ENCODE measurements at places on chromosomes 2 and 18.

- DNase-seq, result peak; percentile 36
These were observed 292.6 kb downstream of the PLCL1 start for GRCh38 chr2:198096965-198097364.

DNA sequence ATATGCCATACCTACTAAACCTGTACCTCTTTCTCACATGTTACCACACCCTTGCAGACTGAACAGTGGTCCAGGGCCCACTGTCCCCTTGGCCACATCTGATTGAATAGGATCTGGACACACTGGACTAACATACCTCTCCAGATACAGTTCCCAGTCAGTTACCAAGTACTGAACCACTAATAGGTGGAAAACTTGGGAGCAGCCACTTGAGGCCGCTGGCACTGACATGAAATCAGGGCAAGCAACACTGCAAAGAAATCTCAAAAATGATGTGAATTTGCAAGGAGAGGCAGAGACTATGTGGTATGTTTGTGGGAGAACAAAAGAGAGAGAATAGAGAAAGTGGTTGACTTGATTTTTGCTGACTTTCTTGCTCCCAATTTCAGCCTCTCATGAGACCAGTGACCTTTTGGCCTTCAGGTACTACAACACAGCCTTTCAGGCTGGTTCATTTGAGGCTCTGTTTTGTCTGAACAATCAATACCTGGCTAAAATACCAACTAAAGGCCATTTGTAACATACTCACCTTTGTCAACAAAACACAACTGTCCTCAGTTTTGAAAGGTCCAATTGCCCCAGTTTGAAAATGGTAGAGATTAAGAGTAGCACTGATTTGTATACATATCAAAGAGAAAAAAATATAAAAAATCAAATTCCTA lies 7.8 kb downstream of the GRB14 start:
- DNase-seq, result no peak

DNA sequence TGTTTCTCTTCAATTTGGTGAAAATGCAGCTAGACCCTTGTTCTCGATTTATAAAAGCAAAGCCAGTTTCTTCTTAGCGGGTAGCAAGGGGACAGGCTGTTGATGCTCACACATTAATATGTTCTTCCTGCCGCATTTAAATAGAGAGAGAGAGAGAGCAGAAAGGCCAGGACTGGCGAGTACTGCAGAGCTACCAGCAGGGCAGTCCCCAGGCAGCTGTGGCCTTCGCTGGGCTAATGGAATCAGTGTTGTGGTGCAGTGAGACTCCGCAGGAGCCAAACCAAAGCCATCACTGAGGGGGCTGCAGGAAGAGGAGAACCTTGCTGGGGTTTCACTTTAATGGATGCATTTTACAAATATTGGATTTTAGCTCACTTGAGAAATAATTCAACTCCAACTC lies 223.6 kb downstream of the ACTR3 start:
- DNase-seq, result no peak

- DNase-seq, result peak; percentile 18
These were observed 62.2 kb downstream of the OSBPL6 start for GRCh38 chr2:178256382-178257042.

- DNase-seq, result no peak
These were observed 42.5 kb upstream of the SCN1A start for GRCh38 chr2:166170356-166170755.

GRCh38 chr2:109563980-109564550 lies 49.7 kb downstream of the SEPTIN10 start:
- no peak for DNase-seq

GRCh38 chr2:18719978-18720775 lies 130.8 kb upstream of the NT5C1B start:
- no peak for DNase-seq

- peak; percentile 80 for DNase-seq
These were observed 157.8 kb upstream of the SLC1A4 start for GRCh38 chr2:64831134-64831976.

GRCh38 chr2:224185023-224185601 lies 146.0 kb upstream of the SERPINE2 start:
- DNase-seq, result no peak

DNA sequence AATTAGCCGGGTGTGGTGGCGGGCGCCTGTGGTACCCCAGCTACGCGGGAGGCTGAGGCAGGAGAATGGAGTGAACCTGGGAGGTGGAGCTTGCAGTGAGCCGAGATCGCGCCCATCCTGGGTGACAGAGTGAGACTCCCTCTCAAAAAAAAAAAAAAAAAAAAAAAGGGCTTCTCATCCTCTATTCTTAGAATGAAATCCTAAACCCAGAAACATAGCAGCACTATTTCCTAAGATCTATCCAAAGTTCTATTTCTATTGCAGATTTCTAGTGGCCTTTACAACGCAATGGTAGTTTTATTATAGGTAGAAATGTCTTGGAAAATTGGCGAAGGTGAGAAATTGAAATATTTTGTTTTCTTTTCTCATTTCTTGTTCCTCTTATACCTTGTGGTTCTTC lies 501.0 kb upstream of the SETBP1 start:
- DNase-seq, result no peak

GRCh38 chr2:94986392-94986963 lies 39.0 kb upstream of the MAL start:
- peak; percentile 60 for DNase-seq

DNA sequence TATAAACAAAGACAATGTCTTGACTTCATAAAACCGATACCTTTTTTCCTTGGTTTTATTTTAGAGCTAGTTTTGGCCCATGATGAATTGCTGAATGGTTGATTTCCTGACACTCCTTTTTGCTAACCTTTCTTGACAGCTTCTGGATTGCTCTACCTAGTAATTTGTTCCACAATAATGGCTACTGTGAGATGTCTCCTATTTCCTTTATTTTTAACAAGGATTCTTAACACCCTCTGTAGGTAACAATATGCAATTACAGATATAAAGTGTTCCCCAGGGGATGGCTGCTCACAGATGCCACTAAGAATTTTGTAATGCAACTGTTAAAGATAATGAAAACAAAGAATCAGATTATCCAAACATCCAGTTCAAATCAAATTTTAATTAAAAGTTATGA lies 100.8 kb upstream of the ATP5MC3 start:
- no peak for DNase-seq

- no peak for DNase-seq
These were observed 140.8 kb upstream of the SETBP1 start for GRCh38 chr18:44539926-44540325.

- DNase-seq, result no peak
These were observed 499.8 kb downstream of the IRS1 start for GRCh38 chr2:226299771-226300170.

DNA sequence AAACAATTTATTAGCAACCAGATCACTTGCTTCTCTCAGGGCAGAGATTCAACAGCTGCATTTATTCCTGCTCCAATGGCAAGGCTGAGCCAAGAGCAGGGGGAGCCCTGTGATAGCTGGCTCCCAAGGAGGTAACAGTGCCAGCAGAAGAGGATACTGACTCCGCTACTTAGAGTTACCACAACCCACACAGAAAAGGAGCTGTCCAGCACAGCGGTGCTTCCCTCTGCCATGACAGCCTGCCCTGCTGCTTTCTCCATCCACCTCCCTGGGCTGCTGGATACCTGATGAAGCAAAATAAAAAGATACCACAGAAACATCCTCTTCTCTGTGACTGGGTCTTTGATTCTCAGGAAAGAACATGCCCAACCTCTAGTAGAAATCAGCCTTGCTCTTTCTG lies 467.2 kb downstream of the LRRTM4 start:
- DNase-seq, result no peak

GRCh38 chr18:72674710-72675109 lies 130.6 kb upstream of the CBLN2 start:
- no peak for DNase-seq

GRCh38 chr2:190443778-190444481 lies 35.8 kb downstream of the MFSD6 start:
- DNase-seq, result peak; percentile 19

GRCh38 chr2:5932556-5933469 lies 240.6 kb downstream of the SOX11 start:
- DNase-seq, result peak; percentile 88

GRCh38 chr18:59613903-59614302 lies 83.3 kb downstream of the CCBE1 start:
- no peak for DNase-seq

DNA sequence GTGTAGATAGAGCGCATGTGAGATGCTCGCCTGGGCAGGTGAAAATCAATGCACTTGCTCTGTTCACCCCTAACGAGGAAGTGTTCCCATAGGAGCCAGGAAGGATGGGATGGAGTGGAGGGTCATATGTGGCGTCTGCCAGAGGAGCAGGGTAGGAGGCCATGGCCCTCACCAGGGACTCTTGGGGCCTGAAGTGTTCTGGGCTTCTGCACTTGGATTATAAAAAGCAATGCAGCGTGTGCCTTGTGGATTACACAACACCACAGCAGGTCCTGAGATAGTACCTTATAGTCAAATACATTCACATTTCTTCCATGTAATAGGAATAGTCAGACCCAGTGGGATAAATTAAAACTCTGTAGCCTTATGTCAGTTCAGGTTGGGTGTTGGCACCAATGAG lies 100.1 kb downstream of the CABLES1 start:
- no peak for DNase-seq

DNA sequence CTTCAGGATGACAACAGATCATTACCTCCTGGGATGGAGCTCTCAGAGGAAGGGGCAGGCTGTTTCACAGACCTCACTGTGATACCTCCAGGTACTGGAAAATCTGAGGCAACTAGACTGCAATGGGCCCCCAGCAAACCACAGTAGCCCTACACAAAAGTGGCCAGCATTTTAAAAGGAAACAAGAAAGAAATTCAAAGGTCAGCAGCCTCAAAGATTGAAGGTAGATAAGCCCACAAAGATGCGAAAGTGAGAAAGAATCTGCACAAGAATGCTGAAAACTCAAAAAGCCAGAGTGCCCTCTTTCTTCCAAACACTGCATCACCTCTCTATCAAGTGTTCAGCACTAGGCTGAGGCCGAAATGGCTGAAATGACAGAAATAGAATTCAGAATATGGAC lies 499.5 kb upstream of the CHAC2 start:
- no peak for DNase-seq

DNA sequence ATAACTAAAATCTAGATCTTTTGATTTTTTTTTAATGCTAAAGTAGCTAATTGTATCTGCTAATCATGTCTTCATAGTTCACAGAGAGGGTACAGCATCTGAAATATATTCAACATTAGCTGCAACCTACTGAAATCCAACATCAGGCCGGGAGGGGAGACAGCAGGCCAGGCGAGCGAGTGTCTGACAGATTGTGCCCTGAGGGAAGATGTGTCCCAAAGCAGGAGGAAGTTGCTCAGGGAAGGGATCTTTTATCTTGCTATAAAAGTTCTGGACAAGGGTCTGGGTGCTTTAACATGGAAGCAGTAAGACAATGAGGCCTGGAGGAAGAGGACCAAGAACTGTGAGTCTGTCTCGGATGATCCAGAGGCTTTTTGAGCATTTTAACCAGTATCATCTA lies 274.1 kb downstream of the AFF3 start:
- no peak for DNase-seq

- DNase-seq, result no peak
These were observed 51.7 kb upstream of the EHBP1 start for GRCh38 chr2:62653582-62654422.

GRCh38 chr2:62305421-62306176 lies 109.7 kb downstream of the B3GNT2 start:
- DNase-seq, result no peak

DNA sequence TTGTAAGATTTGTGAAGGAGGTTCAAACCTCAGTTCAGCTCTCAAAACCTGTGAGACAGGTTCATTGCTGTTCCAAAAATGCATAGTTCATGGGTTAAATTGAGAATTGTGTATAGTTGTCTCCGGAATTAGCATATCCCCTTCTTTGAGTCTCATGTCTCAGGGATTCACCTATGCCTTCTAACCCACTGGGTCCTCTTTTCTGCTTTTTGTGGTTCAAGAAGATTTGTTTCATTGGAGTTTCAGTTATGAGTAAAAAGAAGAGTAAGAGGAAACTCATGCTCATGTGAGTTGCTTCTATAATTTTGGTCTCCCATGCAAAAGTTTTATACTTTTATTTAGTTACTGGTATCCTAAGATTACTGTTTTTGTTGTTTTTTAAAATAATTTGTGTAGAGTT lies 1219.8 kb upstream of the ZEB2 start:
- DNase-seq, result no peak

- DNase-seq, result no peak
These were observed 42.0 kb downstream of the OXER1 start for GRCh38 chr2:42721898-42722297.

DNA sequence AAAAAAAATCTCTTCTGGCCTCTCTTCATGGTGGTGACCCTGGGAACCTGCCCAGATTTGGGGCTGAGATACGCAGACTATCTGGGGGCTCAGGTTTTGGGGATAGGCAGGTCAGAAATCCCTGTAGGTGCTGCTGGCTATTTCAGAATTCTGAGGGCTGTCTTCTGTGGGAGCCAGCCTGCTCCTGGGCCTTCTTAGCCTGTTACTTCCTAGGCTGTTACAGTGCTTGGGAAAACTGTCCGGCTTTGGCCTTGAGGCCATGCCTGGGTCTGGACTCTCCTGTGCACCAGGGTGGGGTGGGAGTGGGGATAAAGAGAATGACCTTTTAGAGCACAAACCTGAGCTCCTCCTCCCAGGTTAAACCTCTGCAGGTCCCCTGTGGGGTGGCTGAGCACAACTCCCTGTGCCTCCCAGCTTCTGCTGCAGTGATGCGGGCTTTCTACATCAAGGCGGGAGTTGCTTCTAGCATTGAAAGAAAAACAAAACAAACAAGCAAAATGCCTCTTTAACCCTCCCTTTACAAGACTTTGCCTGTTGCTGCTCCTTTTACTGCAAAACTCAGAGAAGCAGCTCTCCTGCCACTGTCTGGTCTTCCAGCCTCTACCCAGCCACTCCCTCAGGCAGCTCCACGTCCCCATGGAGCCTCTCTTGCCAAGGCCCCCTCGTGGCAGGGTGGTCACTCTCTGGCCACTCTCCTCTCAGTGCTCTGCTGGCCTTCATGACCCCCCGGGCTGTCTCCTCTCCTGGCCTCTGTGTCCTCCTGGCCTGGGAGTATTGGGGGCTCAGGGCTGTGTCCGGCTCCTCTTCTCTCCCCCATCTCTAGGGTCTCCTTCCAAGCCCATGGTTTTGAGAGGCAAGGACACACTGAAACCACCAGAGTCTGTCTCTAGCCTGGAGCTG lies 293.0 kb upstream of the HS6ST1 start:
- no peak for DNase-seq

- DNase-seq, result no peak
These were observed 164.3 kb downstream of the RPIA start for GRCh38 chr2:88855620-88856408.

DNA sequence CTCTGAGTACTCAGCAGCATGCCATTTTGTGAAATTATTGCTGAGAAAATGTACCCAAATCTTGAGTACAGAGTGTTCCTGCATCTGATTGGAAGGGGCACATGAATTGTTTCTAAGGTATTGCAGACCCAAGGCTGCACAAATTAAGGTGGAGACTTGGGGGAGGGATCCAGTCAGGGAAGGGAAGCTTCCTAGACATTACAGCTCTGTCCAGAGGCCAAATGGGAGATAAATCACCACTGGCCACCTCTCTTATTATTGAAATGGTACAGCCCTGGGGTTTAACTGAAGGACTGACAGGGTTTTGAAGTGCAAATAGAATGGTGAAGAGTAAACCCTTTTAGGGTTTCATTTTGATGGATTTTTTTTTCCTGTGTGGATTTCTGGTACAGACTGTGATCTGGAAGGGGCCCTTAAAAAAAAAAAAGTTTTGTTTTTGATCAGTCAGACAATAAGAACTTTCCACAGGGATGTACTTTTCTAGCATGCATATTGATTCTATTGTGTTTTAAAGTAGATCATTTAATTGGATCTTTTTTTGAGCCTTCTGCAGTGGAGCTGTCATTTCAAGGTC lies 119.4 kb downstream of the GREB1L start:
- DNase-seq, result no peak
